ENCODE measurements at places on chromosomes 2 and 18.

GRCh38 chr18:48821251-48821590 is 129.5 kb downstream of the SMAD7 start:
- DNase-seq = no peak

DNA sequence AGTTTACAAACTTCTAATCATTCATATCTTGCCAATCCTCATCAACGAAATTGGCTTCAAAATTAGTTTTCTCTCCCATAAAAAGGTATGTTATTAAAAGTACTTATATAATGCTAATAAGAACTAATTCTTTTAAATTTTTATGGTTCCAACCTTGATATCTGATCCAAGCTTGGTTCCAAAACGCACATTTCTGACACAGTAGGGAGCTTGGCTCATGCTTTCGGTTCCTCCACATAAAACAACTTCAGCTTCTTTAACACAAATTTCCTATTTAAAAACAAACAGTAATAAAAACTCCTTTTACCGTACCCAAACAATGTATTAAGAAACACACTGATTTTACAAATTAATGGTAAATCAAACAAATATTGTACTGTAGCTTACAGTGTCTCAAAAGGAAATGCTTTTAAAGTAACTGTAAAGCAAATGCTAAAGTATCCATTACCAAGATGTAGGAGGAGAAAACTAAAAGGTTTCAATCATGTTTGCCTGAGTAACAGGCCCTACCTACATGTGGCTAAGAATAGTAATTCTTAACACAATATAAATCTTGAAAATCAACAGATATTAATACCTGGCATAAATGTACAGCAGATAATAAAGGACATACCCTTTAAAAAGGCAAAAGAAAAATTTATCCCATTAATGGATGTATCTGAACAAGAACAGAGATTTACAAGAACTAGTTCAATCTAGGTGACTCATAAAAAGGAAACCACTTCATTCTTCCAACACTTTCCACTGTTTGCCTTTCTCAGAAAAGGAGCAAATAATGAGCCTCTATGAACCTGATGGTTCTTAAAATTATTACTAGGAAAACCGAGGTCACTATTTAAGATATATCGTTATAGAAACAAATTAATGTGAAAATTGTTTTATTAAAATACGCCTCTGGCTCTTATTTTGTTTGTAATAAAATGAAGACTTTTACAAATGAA is 17.5 kb downstream of the ACAA2 start:
- no peak for DNase-seq

DNA sequence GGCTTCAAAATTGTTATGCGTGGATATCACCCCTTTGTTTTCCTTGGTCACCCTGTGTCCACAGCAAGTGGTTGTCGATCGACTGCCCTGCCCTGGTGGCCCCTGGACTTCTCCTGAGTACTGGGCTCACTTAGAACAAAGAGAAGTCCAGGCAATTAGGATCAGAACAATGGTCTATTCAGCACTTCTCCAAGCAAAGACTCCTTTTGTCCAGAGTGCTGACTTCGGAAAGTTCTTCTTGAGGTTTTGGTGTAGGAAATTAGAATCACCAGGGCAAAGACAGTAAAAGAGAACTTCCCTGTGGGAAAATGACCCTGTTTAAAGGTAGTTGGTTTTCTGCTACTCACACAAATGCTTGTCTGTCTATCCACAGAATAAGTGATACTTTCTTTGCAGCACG is 173.9 kb downstream of the FHOD3 start:
- DNase-seq = no peak

- DNase-seq = no peak
Measured at GRCh38 chr2:163198007-163198406, 359.4 kb upstream of the KCNH7 start.

DNA sequence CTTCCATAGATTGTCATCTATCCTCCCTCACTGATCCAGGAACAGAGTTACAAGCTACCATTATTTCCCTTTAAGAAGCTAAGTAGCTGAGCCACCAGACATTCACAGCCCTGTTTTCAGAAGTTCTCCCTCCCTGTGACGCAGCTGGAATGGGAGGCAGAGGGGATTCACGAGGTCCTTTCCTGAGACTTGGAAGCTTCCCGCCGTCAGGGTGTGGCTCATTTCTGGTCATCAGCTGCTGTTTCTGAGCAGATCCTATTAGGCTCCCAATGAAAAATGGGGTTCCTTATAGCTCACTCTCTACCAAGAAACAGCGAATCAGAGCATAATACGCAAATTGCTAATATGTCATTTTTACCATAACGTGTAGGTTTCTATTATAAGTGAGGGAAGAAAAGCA is 559.3 kb upstream of the ID2 start:
- no peak for DNase-seq
